ENCODE measurements at places on chromosomes 6 and 20.

GRCh38 chr6:144335914-144336313 is 50.8 kb downstream of the UTRN start:
- DNase-seq: no peak

DNA sequence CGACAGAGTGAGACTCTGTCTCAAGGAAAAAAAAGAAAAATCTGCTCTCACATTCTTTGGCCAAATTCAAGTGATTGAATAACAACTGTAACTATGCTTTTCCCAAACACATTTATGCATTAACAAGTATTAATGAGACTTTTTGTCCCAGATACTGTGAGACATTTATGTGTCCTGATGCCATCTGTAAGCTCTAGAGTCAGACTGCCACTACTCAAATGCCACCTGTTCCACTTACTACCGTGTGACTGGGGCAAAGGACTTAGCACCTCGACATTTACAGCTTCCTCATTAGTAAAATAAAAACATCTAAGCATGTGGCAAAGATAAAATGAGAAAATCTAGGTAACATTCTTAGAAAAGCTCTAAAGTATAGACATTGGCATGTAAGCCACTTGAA is 178.1 kb upstream of the MARCKS start:
- no peak for DNase-seq

- no peak for DNase-seq
Observed at GRCh38 chr20:13183005-13183404, 38.1 kb upstream of the ISM1 start.

DNA sequence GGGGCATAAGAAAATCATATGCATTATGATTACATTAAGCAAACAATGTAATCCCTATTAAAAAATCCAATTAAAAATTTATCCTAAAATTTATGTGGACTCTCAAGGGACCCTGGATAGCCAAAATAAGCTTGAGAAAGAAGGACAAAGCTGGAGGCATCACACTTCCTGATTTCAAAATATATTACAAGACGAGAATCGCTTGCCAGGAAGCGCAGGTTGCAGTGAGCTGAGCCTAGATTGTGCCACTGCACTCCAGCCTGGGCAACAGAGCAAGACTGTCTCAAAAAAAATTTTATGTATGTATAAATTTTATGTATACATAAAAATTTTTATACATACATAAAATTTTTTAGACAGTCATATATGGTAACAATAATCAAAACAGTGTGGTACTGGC is 48.5 kb upstream of the GCNT2 start:
- no peak for DNase-seq

GRCh38 chr6:113352029-113352801 is 504.9 kb upstream of the MARCKS start:
- no peak for DNase-seq

GRCh38 chr6:160766989-160767646 is 65.1 kb downstream of the PLG start:
- peak; percentile 87 for DNase-seq

DNA sequence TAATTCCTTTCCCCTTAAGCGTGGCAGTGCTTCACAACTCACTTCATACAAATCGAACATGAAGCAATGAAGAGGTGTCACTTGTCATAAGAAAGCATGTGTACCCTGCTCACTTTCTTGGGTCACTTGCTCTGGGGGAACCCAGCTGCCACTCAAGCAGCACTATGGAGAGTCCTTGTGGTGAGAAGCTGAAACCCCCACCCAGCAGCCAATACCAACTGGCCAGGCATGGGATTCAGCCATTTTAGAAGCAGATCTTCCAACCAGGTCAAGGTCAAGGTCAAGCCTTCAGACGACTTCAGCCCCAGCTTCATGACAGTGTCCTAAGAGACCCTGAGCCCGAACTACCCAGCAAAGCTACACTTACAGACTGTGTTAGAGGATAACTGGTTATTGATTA is 62.8 kb downstream of the PSMB1 start:
- no peak for DNase-seq

DNA sequence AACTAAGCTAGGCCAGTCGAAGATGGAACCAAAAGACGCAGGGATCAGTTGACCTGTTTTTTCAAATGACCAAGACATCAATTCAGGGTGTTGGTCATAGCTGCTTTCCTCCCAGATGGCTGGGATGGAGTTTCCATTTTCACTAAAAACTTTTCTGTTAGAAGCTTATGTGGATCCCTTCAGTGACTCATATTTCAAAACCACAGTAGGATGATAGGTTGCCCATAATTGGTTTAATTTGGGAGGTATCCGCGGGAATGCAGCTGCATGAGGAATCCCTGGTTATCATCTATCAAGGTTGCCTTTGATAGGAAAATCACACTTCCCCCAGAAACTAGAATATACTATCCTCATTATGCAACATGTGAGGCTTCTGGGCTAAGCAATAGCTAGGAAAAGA is 150.9 kb upstream of the MLIP start:
- DNase-seq: no peak

GRCh38 chr6:119799596-119800509 is 450.3 kb upstream of the MAN1A1 start:
- no peak for DNase-seq

DNA sequence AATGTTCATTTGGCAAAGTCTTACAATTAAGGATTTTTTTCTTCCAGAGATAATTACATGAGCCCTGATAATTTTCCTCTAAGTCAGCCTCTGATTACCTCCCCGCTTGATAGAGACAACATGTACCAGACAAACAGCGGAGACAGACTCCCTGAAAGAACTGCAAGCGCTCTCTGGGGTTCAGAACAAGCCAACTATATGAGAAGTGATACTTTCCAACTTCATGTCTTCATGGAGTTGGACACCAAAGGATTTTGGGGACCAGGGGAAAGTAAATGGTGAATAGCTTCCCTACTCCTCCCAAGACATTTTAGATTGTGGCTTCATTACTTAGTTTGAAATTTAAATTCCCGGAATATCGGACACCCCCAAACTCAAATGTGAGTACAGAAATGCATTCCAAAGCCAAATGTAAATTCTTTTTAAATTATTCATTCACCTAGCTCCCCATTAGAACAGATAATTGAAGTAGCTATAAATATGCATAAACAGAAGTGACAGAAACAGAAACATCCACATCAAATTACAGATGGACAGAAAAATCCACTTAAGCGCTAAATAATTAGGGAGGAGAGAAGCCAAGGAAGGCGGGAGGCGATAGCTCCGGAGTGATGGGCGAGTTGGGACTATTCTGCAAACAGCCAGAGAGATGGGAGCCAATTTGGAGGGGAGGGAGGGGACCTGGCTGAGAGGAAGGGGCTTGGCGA is 129.7 kb upstream of the AKAP12 start:
- no peak for DNase-seq

- no peak for DNase-seq
Observed at GRCh38 chr6:9025796-9026394, 590.5 kb upstream of the SLC35B3 start.

- DNase-seq: no peak
Observed at GRCh38 chr6:43773980-43774775, 4.2 kb downstream of the VEGFA start.

GRCh38 chr6:36131511-36132245 is 1.4 kb downstream of the MAPK13 start:
- DNase-seq: peak; percentile 88

- no peak for DNase-seq
Observed at GRCh38 chr6:33779290-33779689, 9.6 kb downstream of the LEMD2 start.

- DNase-seq: no peak
Observed at GRCh38 chr20:4533368-4534133, 188.2 kb upstream of the PRND start.

- no peak for DNase-seq
Observed at GRCh38 chr6:14280006-14280510, 162.5 kb downstream of the CD83 start.

- peak; percentile 66 for DNase-seq
Observed at GRCh38 chr20:4813076-4813862, 91.6 kb downstream of the PRND start.

DNA sequence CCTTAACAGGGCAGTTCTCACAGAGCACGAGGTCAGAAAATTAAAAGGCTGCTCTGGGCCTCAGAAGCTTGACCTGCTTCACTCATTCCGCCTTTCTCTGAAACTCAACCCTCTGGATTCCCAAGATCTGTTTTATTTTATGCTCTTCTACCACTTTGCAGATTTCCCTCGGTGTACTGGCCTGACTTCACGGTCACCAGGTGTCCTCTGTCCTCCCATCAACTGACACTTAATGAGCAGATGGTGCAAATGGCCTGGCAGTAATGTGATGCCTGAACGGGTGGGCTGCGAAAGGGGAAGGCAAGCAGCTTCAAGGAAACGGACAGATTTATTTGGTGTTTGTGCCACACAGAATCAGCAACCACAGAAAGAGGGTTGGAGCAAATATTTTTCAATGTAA is 169.7 kb upstream of the TFAP2D start:
- no peak for DNase-seq

DNA sequence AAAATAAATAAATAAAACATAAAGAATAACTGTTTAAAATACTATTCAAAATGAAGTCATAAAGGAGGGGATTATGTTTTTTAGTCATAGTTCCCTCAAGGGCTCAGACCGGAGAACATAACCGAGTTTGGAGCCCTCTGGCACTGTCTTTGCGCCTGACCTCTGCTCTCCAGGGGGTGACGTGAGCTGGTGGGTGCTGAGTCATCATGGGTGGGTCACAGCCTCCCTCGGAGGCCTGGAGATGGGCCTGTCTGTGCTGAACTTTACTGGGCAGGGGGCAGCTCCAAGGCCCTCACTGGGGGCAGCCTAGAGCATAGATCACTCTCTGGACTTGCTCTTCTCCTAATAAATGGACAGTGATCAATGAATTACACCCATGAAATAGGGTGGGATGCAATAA is 3.1 kb upstream of the MAVS start:
- DNase-seq: no peak

GRCh38 chr20:42218621-42219374 is 600.6 kb upstream of the CHD6 start:
- no peak for DNase-seq

DNA sequence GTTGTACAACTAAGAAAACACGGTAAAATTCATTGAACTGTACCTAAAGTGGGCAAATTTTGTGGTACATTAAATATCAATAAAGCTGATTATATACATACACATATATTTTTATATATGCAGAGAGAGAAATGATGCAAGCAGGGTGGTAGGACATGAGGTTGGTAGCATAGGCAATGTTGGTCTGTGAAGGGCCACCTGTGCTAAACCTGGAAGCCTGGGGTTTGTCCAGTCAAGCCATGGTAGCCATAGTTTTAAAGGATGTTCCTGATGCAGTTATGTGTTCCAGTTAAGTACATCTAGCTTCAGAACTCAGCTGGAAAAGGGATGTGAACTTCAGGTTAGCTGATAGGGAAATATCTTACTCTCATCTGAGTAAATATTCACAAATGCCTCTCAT is 60.1 kb downstream of the TRIM38 start:
- no peak for DNase-seq

DNA sequence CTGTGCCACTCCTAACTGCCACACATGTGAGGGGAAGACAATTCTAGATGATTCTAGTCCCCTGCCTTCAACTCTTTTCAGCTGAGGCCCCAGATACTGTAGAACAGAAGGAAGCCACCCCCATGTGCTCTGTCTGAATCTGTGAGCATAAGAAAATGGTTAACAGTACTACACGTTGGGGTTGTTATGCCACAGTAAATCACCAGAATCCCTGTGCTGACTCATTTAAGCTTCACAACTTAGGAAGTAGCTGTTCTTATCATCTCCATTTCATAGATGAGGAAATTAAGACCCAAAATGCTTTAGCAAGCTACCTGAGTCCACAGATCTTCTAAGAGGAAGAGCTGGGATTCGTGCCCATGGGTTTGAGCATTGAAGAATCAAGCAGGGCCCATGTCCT is 27.4 kb upstream of the SCRT2 start:
- no peak for DNase-seq

DNA sequence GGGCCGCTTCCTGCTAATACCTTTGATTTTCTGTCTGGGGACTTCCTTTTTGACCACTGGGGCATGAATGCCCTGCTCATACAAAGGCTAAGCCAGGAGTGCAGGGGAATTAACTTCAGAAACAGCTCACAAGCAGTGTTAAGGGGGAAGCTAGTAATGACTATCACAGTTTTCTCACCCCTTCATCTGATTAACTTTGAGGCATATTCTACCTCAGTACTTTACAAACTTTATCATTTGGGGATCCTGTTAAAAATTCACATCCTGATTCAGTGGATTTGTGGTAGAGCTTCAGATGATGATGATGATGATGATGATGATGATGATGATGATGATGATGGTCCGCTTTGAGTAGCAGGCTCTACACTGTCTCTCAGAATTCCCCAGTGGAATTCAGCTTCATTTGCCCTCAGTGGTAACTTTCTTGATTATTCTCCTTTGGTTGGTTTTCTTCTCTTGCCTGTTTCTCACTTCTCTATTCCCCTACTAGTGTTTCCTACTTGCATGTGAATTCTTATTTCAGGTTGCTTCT is 78.4 kb upstream of the TMEM170B start:
- peak; percentile 58 for DNase-seq

GRCh38 chr6:149985481-149985937 is 21.8 kb downstream of the ULBP1 start:
- no peak for DNase-seq

DNA sequence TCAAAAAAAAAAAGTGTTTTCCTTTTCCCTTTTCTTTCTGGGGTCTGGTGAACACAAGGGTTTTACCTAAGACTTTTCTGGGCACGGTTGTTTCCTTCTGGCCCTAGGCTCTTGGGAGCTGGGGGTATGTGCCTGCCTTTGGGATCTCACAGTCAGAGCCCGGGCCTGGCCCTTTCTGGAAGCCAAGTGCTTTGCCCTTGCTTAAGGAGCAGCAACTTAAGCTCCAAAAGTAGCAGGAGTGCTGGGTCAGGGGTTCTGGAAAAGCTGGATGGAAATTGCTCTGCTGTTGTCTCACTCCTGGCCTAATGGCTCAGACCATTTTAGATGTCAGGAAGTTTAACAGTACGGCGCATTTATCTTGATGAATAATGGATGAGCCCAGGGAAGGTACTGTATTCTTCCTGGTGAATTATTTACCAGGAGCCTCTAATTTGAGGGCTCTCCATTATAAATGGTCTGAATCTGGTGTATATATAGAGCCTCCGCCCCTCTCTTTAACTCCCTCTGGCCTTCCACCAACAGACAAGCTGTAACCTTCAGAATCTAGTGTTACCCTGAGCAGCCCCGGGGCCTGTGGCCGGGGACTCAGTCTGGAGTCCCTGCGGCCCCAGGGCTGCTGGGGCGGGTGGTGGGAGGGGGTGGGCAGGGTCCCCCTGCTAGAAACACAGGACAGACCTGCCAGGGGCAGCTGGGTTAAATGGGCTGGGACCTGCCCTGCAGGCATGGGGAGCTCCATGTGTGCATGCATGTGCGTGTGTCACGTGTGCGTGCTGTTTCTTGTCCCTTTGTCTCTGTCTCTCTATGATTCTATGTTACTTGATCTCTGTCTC is 37.5 kb downstream of the PTK7 start:
- DNase-seq: no peak

Measured in GM20000 (cell line).